Natural killer cell (primary cell): ENCODE measurements at places on chromosomes 16 and 17. TPM values are rescaled to one million over a fixed set of nuclear protein-coding genes. Genes with fewer than 3 reads are reported as not detected.

Gene TPPP3
- 0.66 TPM for total RNA-seq

Gene TVP23A
- total RNA-seq: not detected

Gene NPIPA3
- total RNA-seq: not detected

Gene KRT40
- not detected for total RNA-seq

Gene KRTAP16-1
- total RNA-seq: 0.16 TPM

Gene TMEM98
- not detected for total RNA-seq

Gene BLMH
- total RNA-seq: 44.8 TPM

Gene DNASE1L2
- 1.4 TPM for total RNA-seq

Gene HOXB7
- 0.97 TPM for total RNA-seq

- no peak overlapping the region for H3K27ac ChIP-seq
- H3K4me1 ChIP-seq: peaks cover 42% of the 10 kb centered on the region
Measured at GRCh38 chr17:8016632-8017424, 14.4 kb downstream of the GUCY2D start.

DNA sequence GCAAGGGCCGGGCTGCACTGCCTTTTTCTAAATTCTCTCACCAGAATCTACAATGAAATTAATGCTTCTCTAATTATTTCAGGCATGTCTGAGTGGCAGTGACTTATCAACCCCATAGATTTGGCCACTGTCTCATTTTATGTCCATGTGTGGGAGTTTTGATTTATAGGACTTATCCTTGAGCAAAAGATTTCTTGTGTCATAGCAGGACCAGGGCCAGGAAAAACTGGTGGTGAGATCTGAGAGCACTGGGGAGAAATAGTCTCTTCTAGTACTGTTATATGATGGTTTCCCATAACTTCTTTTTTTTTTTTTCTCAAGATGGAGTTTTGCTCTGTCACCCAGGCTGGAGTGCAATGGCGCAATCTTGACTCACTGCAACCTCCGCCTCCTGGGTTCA lies 1.5 kb upstream of the KRT23 start:
- H3K4me1 ChIP-seq: no peaks in the 10 kb centered on the region
- no peaks in the 10 kb centered on the region for H3K27me3 ChIP-seq
- no peak overlapping the region for H3K4me3 ChIP-seq
- H3K27ac ChIP-seq: no peak overlapping the region
- no peaks in the 10 kb centered on the region for H3K36me3 ChIP-seq
- DNase-seq: no peak

DNA sequence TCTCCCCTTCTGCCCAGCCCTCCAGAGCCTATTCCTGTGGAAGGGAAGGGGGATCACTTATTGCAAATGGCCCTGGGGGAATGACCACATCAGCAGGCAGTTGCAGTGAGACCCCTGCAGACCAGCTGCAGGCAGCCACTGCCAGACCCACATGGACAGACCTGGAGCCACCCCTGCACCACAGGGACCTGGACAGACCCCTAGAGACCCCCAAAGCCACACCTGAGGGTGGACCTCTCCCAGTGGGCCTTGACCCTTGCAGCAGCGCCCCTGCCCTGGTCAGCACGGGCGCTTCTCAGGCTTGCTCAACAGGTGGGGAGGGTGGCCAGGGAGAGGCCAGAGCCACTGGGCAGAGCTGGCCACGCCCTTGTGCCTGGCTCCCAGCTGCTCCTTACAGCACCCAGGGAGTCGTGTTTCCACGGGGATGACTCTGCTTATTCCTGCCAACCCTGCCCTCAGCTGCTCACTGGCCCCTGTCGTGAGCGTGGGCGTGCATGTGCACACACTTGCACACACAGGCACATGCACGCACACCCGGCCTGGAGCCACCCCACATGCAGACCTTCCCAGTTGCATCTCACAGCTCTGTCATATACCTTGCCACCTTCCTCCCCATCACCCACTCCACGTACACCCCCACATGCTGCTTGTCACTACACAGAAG lies 1.3 kb upstream of the SCN4A start:
- no peaks in the 10 kb centered on the region for H3K27me3 ChIP-seq
- H3K36me3 ChIP-seq: no peaks in the 10 kb centered on the region
- no peak overlapping the region for H3K27ac ChIP-seq
- H3K4me1 ChIP-seq: peaks cover 12% of the 10 kb centered on the region
- no peak for DNase-seq

DNA sequence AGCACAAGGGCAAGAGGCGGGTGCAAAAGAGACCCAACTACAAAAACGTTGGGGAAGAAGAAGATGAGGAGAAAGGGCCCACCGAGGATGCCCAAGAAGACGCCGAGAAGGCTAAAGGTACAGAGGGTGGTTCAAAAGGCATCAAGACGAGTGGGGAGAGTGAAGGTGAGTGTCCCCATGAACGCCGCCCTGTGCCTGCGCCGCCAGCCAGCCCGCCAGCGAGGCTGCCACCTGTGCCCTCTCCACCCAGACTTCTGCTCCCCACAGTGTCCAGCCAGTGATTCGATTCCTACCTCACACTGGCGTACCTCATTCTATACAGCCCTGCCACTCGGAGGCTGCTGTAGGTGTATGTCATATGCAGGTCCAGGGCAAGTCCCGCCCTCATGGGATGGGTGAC lies 58.8 kb downstream of the CLEC16A start:
- H3K27ac ChIP-seq: no peak overlapping the region
- no peak overlapping the region for H3K4me3 ChIP-seq
- no peak for DNase-seq

DNA sequence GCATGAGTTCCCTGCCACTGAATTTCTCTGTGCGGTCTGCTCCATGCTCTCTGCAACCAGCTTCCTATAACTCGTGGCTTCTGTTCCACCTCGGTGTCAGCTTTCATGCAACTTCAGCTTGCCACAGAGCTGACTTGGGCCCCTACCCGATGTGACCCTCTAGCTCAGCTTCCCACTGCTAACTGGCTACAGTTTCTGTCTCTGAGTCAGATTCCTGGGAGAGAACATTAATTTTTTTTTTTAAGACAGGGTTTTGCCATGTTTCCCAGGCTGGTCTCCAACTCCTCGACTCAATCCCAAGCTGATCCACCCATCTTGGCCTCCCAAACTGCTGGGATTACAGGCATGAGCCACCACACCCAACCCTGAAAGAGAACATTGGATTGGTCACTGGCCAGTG lies 35.5 kb upstream of the PSMD7 start:
- no peak overlapping the region for H3K27ac ChIP-seq
- DNase-seq: no peak

GRCh38 chr16:86038926-86039310 lies 140.0 kb downstream of the IRF8 start:
- no peaks in the 10 kb centered on the region for H3K27me3 ChIP-seq
- H3K4me3 ChIP-seq: no peak overlapping the region
- no peak overlapping the region for H3K27ac ChIP-seq
- H3K36me3 ChIP-seq: no peaks in the 10 kb centered on the region

DNA sequence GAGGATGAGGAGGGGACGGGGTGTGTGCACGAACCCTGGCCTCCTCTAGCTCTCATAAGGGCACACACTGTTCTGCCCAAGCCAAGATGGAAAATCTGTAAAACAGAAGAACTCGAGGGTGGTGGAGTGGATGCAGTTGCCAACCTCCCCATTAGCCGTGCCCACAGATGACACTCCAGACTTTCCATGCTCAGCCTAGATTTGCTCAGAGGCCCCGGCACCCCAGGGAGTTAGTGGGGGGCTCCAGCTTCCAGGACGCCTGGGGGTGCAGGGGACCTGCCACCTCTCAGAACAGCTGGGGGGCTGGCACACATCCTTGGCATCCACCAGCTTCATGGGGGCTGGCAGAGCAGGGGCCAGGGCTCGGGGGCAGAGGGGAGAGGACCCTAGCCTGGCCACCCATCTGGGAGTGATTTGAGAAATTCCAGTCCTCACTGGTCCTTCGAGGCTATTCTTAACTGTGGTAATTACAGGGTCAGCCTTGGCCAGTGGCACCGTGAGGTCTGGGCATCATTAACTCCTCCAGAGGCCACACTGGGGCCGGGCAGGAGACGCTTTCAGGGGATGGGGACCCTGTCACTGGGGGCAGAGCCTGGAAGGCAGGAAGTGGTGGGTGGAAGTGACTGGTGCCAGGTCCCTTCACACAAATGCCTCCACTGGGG lies 14.3 kb downstream of the VASN start:
- H3K27ac ChIP-seq: no peak overlapping the region
- no peaks in the 10 kb centered on the region for H3K27me3 ChIP-seq
- no peaks in the 10 kb centered on the region for H3K4me1 ChIP-seq

DNA sequence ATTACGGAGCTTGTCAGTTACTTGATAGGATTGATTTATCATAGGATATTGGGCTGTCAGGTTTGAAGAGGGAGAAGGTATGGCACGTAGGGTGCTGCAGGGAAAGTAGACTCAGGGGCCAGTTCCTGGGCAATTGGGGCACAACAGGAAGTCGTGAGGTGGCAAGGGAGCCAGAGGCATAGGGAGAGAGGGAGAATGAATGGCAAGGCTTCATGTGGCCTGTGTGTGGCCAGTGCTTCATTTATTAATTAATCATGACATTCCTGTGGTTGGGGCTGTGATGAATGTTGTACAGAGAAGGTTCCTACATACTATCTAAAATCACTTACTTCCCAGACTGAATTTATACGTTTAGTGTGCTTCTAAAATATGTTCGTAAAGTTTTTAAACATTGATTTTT lies 19.3 kb downstream of the MFSD11 start:
- H3K4me3 ChIP-seq: no peak overlapping the region
- H3K36me3 ChIP-seq: peaks cover 10% of the 10 kb centered on the region
- no peak overlapping the region for H3K27ac ChIP-seq
- no peaks in the 10 kb centered on the region for H3K27me3 ChIP-seq
- H3K4me1 ChIP-seq: peaks cover 11% of the 10 kb centered on the region
- DNase-seq: no peak

- H3K4me3 ChIP-seq: no peak overlapping the region
- peaks cover 10% of the 10 kb centered on the region for H3K4me1 ChIP-seq
- no peak for DNase-seq
- no peak overlapping the region for H3K27ac ChIP-seq
- H3K36me3 ChIP-seq: no peaks in the 10 kb centered on the region
Measured at GRCh38 chr17:18380471-18381157, 3.0 kb downstream of the EVPLL start.

- no peak overlapping the region for H3K4me3 ChIP-seq
- H3K4me1 ChIP-seq: no peaks in the 10 kb centered on the region
- no peaks in the 10 kb centered on the region for H3K36me3 ChIP-seq
- no peak for DNase-seq
- H3K27ac ChIP-seq: no peak overlapping the region
Measured at GRCh38 chr16:14454391-14454790, 175.7 kb downstream of the PARN start.

GRCh38 chr17:41962768-41963434 lies 3.7 kb upstream of the CNP start:
- H3K27me3 ChIP-seq: no peaks in the 10 kb centered on the region
- no peak overlapping the region for H3K4me3 ChIP-seq
- DNase-seq: peak; percentile 84
- peaks cover 17% of the 10 kb centered on the region for H3K4me1 ChIP-seq
- no peaks in the 10 kb centered on the region for H3K36me3 ChIP-seq
- no peak overlapping the region for H3K27ac ChIP-seq
